ENCODE measurements at places on chromosomes 13 and 19. TPM values are rescaled to one million over a fixed set of nuclear protein-coding genes. Genes with fewer than 3 reads are reported as not detected.

- DNase-seq = no peak
Measured at GRCh38 chr13:109790086-109790485, 3.7 kb upstream of the IRS2 start.

NLRP9 gene
- total RNA-seq = not detected

- DNase-seq = no peak
Measured at GRCh38 chr13:72953391-72953965, 105.3 kb upstream of the KLF5 start.

DNA sequence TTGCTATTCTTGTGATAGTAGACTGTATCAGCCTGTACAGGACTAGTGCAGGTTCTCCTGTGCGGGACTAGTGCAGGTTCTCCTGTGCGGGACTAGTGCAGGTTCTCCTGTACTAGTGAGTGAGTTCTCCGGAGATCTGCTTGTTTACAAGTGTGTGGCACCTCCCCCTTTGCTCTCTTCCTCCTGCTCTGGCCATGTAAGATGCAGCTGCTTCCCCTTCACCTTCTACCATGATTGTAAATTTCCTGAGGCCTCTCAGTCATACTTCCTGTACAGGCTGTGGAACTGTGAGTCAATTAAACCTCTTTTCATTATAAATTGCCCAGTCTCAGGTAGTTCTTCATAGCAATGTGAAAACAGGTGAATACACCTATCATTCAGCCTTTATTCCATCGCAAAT lies 289.6 kb downstream of the TEX29 start:
- no peak for DNase-seq

DNA sequence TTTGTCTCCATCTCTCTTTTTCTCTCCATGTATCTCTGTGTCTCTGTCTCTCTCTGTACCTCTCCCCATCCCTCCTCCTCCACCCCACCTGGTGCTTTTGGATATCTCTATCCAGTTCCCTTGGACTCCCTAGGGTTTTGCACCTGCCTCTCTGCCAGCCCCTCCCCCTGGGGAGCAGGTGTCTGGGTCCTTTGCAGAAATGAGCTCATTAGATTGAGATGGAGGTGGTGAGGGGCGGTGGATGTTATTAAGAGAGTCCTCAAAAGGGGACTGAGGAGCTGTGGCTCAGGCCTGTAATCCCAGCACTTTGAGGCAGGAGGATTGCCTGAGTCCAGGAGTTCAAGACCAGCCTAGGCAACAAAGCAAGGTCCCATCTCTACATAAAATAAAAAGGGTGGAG lies 2.1 kb downstream of the KCNN4 start:
- no peak for DNase-seq

GRCh38 chr13:102812611-102813287 lies 13.8 kb downstream of the BIVM start:
- no peak for DNase-seq

GRCh38 chr13:90770334-90770733 lies 577.2 kb upstream of the MIR17HG start:
- DNase-seq = no peak
